ENCODE measurements at places on chromosomes 12 and 14. TPM values are rescaled to one million over a fixed set of nuclear protein-coding genes. Genes with fewer than 3 reads are reported as not detected.

Gene TAS2R31
- total RNA-seq: 11.1 TPM

Gene ZDHHC22
- total RNA-seq: 9.8 TPM

Gene TSPAN9
- 16.2 TPM for total RNA-seq

Gene PDE3A
- 5.7 TPM for total RNA-seq

Gene SENP1
- total RNA-seq: 25.1 TPM

Gene GNS
- total RNA-seq: 39.8 TPM

Gene PPM1H
- 10.1 TPM for total RNA-seq

Gene CDCA3
- total RNA-seq: 2.7 TPM

Gene SLC6A12
- total RNA-seq: 11.1 TPM

Gene EML5
- total RNA-seq: 20.7 TPM

Gene KRT85
- total RNA-seq: not detected

Gene FERMT2
- total RNA-seq: 90.7 TPM

Gene FICD
- total RNA-seq: 2.5 TPM

Gene RDH5
- total RNA-seq: 3.0 TPM

Gene ARF6
- total RNA-seq: 37.6 TPM

Gene DHRS1
- total RNA-seq: 7.4 TPM

Gene RFLNA
- 7.6 TPM for total RNA-seq

Gene KITLG
- total RNA-seq: 46.7 TPM

Gene PTPRQ
- total RNA-seq: 0.49 TPM

Gene RBP5
- total RNA-seq: 0.25 TPM

Gene SRRM4
- total RNA-seq: 13.8 TPM

Gene RTL1
- not detected for total RNA-seq

Gene CACNA2D4
- not detected for total RNA-seq

Data from temporal lobe (tissue), 4 donors.